AG04450 (cell line): ENCODE measurements at places on chromosomes 7 and 10. TPM values are rescaled to one million over a fixed set of nuclear protein-coding genes. Genes with fewer than 3 reads are reported as not detected.
A peak's percentile ranks its signal among the peaks of the same experiment; 100 is the strongest.

LRGUK gene
- polyA plus RNA-seq, result 0.07 and 0.09 TPM in 2 replicates

DNA sequence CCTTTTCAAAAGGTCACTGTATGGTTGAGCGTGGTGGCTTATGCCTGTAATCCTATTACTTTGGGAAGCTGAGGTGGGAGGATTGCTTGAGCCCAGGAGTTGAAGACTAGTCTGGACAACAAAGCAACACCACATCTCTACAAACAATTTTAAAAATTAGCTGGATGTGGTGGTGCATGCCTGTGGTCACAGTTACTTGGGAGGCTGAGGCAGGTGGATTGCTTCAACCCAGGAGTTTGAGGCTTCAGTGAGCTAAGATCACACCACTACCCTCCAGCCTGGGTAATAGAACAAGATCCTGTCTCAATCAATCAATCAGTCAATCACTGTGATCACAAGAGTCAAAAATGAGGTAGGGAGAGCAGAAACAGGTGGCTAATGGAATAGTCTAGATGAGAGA is 97.0 kb downstream of the SUGCT start:
- DNase-seq, result no peak

GRCh38 chr7:124403587-124403986 is 362.0 kb downstream of the GPR37 start:
- no peak for DNase-seq

- no peak for DNase-seq
These were observed 27.8 kb downstream of the DIP2C start for GRCh38 chr10:661597-662222.

DNA sequence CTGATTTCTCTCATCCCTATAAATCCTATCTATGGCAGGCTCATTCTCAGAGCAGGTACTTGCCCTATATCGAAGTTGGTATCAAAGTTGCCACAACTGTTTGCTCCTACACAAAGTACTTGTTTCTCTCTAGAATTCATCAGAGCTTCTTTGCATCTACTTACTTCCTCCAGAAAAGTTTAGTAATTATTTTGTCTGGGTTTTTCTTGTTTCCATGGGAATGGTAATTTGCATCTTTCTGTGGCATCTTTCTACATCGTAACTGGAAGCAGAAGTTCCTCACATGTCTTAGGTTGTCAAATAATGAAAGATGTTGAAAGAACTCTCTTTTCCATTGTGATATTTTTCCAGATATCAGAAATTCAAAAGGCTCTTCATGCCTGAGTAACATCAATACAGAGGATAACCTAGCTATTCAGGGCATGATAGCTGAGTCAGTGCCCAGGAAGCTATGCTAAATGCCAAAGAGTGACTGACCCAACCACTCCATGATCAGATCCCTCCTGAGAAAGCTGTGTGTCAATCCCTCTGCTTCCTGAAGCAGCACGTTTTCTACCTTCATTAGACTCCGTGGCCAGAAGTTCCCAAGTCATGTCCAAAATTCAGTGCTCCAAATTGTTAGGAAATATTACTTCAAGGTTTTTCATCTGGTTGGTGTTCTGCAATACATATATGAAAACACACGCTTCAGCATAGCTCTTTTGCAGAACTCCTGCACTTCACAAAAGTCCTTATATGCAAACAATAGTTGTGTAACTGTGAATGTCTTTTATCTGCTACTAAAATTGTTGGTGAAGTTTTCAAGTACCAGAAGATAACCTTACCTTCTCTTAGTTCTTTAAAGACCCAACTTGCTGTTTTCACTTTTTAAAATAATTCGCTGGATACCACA is 216.5 kb downstream of the VTI1A start:
- DNase-seq, result no peak

DNA sequence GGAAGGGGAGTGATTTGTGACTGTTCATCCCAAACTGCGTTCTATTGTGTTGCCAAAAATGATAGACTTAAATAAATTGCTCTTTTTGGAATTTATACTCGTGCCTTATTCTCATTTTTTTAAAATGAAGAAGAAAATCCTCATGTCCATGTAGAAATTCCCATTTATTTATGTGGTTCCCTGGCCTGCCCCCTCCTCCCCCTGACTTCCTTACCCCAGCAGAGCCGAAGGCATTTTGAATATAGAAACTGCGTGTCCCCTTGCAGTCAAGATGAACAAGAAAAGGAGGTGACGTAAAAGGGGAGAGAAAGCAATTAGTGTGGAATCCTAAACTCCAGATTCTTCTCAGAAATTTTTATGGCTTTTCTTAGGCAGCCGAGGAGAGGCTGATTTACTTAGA is 126.1 kb downstream of the FAM204A start:
- no peak for DNase-seq

DNA sequence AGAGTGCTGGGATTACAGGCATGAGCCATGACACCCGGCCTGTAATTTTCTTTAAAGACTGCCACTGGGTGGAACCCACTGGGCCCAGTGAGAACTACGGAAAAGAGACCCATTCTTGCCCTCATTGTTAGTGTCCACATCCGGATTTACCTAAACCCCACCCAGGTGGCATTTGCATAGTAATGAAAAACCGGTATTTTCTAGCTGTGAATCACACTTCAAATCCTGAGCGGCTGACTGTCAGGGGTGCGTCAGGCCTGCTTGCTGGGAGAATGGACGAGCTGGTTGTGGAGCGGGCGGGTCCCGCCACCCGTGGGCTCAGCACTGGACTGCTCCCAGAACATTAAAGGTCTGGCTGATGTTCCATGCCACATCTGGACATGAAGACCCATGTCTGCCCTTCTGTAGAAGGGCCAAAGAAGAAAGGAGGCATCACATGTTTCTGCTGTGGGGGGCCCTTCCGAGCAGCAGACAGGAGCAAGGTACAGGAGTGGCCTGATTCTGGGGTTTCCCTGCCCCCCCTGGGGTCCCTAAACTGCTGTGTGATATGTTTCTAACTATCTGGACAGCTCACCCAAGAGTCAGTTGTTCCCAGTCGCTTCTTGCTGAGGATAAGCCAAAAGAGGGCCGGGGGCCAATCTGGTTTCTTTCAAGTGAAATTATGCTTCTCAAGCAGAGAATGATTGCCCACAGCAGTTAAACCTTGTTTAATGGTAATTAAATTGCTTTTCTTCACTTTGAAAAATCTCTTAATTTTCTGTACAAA is 46.4 kb downstream of the KIAA1217 start:
- no peak for DNase-seq

DNA sequence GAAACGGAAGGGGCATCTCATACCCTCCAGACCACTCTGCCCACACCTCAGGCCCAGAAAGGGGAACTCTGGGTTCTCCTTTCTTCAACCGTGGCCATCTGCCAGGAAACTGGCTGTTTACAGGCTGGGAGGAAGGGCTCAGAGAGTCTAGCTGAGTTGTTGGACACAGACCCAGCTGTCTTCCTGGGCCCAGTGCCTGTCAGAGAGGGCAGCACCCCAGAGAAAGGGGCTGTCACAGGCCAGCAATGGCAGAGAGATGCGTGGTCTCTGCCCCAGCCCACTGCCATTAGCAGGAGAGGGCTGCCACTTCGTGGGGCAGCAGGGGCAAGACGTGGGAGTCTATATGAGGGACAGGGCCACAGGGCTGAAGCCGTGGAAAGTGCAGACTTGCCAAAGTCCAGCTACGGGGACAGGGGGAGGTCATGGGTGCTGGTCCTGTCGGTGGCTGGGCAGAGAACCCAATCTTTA is 11.0 kb downstream of the GRID1 start:
- DNase-seq, result no peak

GRCh38 chr7:41881331-41882130 is 178.6 kb upstream of the INHBA start:
- DNase-seq, result no peak

- peak; percentile 8 for DNase-seq
These were observed 89.8 kb upstream of the PRPS1L1 start for GRCh38 chr7:18117482-18117881.

DNA sequence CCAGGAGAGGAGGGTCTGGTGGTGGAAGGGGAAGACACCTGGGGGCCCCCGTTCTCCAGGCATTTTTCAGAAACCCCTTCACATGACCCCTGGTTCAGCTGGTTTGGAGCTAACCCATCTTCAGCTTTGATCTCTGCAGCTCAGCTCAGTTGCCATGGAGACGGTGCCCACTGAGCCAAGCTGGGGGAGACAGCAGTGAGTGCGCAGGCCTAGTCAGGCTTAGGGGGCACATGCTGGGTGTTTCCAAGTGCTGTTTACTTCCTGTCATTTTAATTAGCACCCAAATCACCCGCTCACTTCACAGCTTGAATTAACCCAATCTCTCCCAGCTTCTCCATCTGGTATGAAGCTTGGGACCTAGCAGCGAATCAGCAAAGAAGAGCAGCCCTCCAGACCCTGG is 9.0 kb downstream of the SPOCK2 start:
- no peak for DNase-seq
